ENCODE measurements at places on chromosomes 5 and 9.

GRCh38 chr9:78132701-78133058 is 101.1 kb upstream of the GNAQ start:
- no peak for DNase-seq

DNA sequence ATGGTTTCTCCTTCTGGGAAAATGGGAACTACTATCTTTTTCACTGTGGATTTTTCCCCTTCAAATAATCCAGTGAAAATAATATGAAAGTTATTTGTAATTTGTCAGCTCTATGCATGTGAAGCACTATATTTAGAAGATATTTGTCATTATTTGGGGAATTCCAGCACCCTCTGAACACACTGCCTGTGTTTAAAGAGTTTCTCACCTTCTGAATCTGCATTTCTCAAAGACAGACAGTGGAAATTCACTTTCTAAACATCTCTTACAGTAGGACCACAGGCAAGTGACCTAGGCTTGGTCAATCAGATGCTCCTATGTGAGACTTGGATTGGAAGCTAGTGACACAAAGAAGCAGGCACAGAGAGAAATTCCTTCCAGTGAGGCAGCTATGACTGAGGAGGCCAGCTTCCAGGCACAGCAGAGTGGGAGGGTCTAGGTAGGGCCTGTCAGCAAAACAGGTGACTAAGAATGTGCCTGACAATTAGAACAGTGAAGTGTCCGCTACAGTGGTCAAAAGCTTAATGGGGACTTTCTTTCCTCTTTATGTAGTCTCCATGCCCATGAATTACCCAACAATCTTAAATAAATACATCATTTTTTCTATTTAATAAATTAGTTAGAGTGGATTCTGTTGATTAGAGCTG is 167.2 kb downstream of the HMHB1 start:
- no peak for DNase-seq

GRCh38 chr5:16791036-16791705 is 144.9 kb downstream of the MYO10 start:
- peak; percentile 76 for DNase-seq

DNA sequence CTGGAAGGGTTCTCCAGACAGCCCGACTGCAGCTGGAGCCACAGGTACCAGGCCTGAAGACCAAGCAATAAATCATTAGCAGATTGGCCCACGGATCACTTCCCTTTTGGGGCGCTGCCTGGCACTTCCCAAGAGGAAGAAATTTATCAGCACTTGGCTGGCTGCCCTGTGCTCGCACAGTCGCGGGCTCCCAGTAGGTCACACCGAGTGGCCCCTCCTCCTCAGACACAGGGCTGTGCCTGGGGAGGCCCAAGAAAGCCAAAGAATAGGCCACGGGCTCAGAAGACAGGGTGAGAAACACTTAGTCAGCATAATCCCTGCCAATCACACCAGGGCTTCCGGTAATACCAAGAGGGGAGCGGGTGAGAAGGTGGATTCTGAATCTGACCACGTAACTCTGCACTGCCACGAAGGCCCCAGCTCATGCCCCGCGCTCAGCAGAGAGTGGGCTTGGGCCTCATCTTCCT is 115.7 kb upstream of the MSX2 start:
- no peak for DNase-seq

DNA sequence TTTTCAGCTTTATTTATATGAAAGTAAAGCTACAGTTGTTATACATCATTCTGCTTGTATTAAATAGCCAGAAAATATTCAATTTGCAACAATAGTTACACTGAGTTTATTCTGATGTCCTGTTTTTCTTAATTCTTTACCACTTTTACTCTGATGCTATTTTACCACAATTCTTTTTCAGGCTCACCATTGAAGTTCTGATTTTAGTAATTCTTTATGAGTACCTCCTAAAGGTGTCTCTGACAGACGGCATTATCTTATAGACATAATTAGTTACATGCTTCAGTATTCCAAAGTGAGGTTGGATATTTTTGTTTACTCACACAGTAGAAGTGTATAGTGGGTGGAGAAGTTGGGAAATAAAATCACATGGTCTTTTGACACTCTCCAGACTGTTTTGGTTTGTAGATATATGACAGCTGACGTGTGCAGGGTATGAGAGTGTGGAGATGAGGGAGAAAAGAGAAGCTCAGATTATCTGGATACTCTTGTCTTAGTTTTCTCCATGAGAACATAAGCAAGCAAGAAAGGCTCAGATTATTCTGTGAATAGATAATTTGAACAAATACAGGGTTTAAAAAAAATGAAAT is 97.4 kb downstream of the FBXO4 start:
- DNase-seq = no peak

DNA sequence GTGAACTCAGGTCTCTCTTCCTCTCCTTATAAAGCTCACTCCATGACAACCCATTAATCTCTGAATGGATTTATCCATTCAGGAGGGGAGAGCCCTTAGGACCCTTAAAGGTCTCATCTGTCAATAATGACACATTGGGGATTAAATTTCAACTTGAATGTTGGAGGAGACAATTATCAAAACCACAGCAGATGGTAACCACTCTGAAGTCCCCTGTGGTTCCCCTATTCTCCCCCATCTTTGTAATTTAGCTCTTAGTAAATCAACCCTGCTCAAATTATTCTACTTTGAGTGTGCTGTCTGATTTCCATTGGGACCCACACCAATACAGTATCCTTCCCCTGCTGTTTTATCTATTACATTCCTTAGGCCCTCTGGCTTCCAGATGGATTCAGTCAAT is 72.0 kb upstream of the RAI14 start:
- DNase-seq = no peak

DNA sequence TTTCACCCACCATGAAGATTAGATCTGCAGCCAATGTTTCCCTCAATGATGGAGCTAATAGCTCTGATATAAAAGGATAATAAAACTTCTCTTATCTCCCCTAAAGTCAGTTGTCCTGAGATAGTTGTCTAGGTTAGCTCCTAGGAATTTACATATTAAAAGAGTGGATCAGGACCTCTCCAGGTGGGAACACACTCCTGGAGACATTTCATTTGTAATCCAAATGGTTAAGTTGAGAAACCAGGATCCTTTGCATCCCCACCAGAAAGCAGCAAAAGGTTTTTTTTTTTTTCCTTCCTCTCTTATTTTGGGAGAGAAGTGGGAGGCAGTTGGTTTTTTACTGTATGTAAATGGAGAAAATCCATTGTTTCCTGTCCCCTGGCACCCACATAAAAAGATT is 182.5 kb upstream of the FBXL17 start:
- DNase-seq = no peak

GRCh38 chr9:131348631-131349521 is 45.0 kb upstream of the PRRC2B start:
- DNase-seq = no peak

DNA sequence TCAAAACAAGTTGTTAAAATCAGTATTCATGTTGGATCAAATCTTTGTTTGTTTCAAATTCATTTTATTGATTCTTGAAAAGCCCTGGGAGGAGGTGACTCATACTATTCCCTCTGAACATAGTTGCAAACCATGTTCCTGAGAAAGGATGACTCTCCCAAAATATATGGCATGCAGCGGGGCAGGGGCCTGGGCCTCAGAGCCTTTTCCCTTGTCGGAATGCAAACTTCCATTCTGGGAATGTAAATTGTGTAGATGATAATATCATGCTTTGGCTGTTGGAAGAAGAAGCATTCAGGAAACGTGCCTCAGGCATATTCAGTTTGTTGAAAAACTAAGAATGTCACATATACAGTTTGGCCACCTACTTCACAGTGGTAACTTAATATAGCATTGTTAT is 242.0 kb downstream of the AUH start:
- peak; percentile 70 for DNase-seq

DNA sequence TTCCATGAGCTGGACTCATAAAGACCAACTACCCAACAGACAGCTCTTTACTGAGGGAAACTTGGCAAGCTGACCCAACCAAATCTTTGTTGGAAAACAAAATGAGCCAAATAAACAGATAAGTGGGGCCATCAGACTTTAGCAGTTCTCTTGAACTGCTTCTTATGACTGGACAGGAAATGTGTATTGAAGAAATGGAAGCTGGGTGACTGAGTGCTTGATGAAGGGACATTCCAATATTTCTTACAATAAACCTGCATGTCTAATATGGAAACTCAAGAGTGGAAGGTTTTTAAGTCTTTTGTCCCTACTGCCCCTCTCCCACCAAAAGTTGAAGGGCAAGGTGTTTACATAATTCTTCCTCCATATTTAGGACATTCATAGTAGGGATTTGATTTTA is 218.8 kb upstream of the NR4A3 start:
- DNase-seq = no peak

- no peak for DNase-seq
These were observed 42.3 kb upstream of the MATR3 start for GRCh38 chr5:139251281-139251687.

DNA sequence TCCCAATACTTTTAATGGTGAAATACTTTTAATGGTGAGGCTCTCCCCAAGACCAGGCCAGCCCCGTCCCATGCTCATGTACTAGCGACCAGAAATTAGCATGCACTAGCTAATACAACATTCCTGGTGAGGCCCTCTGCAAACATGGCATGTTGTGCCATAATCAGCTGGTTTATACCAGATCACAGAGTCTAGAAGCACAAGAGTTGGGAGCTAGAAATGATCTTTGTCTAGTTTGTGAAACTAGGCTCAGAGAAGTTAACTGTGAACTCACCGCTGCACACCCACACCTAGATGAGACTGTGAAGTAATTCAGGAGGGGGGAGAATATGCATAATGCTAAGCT is 37.4 kb downstream of the MTMR12 start:
- DNase-seq = no peak

DNA sequence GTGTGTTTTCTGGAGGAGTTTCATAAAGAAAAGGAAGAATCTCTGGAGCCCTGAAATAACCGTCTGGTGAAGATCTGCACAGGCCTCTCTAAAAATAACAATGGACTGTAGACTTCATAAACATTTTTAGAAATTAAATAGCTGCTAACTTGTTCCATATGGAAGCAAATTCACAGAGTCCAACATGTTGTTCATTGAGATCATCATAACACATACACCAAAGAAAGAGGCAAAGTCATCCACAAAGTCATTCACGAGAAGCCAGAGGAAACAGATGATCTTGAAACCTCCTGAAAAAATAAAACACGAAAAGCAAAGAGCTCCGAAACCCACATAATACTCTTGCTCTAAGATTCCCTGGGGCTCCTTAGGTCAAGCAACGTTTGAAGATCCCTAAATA is 347.8 kb downstream of the EFNA5 start:
- peak; percentile 34 for DNase-seq

- peak; percentile 77 for DNase-seq
These were observed 83.9 kb upstream of the GRAMD2B start for GRCh38 chr5:126339215-126339805.

DNA sequence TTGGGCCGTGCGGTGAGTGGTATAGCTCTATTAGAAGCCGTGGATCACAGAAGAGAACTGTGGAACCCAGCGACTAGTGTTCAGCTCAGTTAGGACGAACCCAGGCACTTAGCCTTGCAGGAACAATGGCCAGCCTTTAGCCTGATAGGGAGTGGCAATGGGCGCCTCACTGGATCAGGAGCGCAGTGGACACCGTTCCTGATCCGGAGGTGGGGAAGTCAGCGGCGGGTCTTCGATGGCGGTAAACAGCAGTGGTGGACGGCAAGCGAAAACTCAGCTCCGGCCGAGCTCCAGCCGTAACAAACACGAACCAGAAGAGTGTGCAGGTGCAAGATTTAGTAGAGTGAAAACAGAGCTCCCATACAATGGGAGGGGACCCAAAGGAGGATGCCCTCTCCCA is 340.0 kb downstream of the TLE4 start:
- DNase-seq = no peak

- DNase-seq = no peak
These were observed 78.4 kb downstream of the BOD1 start for GRCh38 chr5:173538018-173538417.

DNA sequence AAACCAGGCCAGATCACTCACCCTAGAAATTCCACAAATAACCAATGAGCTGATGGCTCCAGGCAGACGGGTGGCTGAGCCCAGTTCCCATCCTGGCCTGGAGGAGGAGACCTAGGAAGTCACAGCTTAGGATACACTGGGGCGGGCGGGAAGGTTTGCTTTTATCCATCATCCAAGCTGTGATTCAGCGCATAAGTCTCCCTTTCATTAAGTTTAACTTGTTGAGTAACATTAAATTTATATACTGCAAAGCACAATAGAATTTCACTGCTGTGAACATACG is 55.7 kb downstream of the THBS4 start:
- no peak for DNase-seq

DNA sequence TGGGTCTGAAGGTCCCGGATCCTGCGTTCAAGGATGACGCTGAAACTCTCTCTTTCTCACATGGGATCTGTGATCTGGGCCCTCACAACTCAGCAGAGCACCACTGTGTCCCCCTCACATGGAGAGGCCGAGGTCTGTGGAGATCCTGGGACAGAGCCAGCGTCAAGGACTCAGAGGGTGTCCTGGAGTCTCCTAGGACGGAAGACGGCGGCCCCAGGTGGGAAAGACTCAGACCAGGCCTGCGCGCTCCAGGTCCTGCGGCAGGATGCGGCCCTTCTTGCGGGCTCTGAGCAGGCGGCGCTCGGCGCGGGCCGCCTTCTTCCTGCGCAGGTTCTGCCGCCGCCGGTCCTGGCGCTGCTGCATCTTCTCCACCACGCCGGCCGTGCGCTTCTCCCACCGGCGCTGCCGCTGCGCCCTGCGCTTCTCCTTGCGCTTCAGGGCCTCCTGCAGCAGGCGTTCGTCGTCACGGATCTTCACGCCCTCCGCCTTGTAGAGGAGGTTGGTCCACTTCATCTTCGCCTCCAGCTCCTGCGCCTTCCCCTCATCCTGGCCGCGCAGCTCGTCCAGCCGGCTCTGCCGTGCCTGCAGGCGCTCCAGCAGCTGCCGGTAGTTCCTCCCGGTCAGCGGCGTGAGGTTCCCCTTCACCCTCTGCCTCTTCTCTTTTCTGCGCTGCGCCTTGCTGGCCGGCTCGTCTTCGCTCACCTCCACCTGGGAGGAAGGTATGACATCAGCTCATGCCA is 4.2 kb downstream of the SURF6 start:
- DNase-seq = no peak

- DNase-seq = no peak
These were observed 37.7 kb downstream of the SAR1B start for GRCh38 chr5:134594797-134595457.

DNA sequence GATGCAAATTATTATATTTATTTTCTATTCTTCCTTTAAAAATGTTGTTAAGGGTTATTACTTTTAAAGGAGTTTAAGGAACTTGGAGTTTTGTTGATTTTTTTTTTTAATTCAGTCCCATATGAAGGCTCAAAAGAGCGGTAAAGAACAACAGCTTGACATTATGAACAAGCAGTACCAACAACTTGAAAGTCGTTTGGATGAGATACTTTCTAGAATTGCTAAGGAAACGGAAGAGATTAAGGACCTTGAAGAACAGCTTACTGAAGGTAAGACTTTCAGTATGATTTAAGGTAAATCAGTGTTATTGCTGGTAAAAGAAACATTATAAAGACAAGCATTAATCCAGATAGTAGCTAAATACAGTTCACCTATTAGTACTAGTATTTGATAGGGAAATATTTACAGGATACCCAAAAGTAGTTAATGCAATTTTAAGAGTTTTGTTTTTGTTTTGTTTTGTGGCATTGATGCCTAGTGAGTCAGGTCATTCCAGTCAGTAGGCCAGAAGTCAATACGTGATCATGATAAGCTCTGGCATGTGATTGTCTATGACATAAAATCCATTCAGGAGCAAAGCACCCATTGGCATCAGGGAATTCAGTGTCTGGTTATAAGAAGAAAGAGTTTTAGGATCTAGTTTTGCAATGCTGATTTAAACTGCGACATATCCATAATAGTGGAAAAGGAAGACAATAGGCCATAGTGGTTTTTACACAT is 49.2 kb downstream of the CNTRL start:
- DNase-seq = no peak

- no peak for DNase-seq
These were observed 1262.2 kb downstream of the EFNA5 start for GRCh38 chr5:106408570-106408969.
